Cerebellum (tissue), 4 donors: ENCODE measurements at places on chromosomes 12 and 14. TPM values are rescaled to one million over a fixed set of nuclear protein-coding genes. Genes with fewer than 3 reads are reported as not detected.
A peak's percentile ranks its signal among the peaks of the same experiment; 100 is the strongest.

- DNase-seq: peak; percentile 66
Observed at GRCh38 chr12:118034429-118035189, 18.1 kb downstream of the RFC5 start.

The HOXC9 gene
- total RNA-seq: not detected

The KRT6C gene
- total RNA-seq: not detected

The KLRC4 gene
- total RNA-seq: 0.64 TPM

The ADCY6 gene
- total RNA-seq: 47.3 TPM

The TMEM229B gene
- total RNA-seq: 16.0 TPM

DNA sequence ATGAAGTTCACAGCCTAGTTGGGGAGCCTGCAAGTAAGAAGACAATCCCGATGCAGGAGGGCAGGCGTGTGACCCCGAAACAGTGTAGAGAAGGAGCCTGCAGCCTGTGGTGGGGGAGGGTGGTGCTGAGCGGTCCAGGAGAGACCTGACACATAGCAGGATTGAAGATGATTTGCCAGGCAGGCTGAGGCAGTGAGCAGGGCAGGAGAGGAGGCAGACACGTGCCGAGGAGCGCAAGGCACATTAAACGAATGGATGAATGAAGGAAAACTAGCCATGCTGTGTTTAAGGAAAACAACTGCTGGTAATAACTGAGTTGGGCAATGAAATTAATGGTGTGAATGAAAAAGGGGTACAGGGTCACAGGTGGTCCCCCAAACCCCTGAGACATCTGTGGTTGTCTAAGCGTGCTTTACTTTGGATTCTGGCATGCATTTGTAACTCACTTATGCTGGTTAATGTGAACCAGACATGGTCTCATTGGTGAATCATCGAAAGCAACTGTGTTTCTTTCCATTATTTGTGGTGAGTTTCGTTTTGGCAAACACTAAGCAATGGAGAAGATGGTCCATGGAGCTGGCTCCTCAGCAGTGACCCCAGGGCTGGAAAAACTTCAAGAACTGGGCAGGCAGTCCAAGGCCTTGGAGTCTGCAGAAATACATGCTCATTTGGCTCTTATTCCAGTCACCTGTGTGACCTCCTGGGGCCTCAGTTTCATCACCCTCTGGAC, 96.9 kb upstream of the EVL start:
- DNase-seq: no peak

The CCDC177 gene
- total RNA-seq: 4.5 TPM

The ISM2 gene
- total RNA-seq: 0.45 TPM

The SLC6A12 gene
- total RNA-seq: 11.1 TPM

The ASB2 gene
- 0.54 TPM for total RNA-seq
